Stimulated activated CD8-positive, alpha-beta memory T cell treated with anti-CD3 and anti-CD28 coated beads, Interleukin-4, amount 100 ng/mL, for 4 hours (primary cell): ENCODE measurements at places on chromosomes 6 and 20.

GRCh38 chr20:47317127-47317895 is 39.2 kb downstream of the ZMYND8 start:
- peak; percentile 58 for DNase-seq

DNA sequence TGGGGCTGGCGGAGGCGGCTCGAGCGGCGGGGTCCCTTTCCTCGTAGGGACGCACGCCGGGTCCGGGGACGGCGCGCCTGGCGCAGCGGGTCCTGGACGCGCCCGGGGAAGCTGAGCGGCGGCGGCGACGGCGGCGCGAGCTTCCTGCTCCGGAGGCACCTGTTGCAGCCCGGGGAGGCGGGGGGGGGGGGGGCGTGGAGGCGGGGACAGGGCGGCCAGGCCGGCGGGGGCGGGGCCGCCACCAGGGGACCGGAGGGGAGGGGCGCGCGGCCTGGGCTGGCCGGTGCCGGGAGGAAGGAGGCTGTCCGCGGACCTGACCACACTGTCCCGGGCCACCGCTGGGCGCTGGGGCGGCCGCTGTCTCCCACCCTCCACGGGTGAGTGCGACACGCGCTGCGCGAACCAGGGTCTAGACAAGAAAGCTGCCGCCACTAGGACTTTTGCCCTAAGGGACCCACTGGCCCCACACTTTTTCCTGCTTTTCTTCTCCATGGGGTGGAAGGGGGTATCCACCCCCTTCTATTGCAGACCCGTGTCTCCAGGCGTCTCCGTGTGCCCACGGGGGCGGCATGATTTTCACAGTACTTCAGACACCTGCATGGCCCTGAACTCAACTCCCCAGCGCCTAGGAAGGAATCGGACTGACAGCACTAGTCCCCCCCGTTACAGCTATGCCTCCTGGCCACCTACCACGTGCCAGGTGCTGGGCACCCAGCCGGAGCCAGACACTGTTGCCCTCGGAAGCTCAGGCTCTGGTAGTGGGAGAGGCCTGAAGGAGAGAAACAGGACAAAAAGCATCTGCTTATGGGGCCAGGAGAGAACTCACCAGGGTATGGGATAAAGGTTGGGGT is at the start of gene NFATC2:
Gene NFATC2, minus strand, starts transcription at position 149 of the 851 bp plus-strand sequence. CDS start 220 bp downstream, outside the sequence.
- no peak for DNase-seq

DNA sequence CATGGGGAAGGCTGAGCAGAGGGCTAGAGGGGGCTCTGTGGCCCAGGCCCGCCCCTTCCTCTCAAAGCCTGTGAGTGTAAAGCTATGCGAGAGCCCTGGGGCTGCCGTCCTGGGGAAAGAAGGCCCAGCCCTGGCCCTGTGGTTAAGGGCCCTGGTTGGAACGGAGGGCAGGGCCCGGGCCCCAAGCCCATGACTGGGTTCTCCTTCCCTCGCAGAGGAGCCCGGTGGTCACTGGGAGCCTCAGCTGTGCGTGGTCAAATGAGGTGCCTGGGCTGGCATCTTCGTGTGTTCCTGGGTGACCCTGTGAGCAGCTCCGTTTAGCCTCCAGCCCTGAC is 56.0 kb downstream of the SMOC2 start:
- DNase-seq = no peak

DNA sequence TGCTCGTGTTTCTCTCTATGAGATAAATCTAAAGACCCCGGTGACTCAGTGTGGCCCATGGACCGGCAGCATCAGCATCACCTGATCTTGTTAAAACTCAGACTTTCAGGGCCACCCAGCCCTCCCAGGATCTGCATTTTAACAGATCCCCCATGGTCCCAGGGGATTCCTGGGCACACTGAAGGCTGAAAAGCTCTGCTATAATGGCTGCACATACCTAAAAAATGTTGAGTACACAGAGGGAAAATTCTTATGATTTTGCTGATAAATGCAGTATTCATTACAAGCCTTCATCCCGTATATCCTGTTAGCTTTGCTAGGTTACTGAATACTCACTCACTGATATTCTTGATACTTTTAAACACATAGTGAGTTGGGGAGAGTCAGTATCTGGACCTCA is 200.5 kb downstream of the MYLK4 start:
- no peak for DNase-seq

GRCh38 chr20:35502352-35502751 is 27.1 kb downstream of the C20orf173 start:
- DNase-seq = no peak
